ENCODE measurements at places on chromosomes 2 and 18.
A peak's percentile ranks its signal among the peaks of the same experiment; 100 is the strongest.

GRCh38 chr2:138213624-138214023 lies 249.4 kb downstream of the HNMT start:
- no peak for DNase-seq

- no peak for DNase-seq
These were observed 438.3 kb downstream of the SPAG16 start for GRCh38 chr2:213722565-213722964.

DNA sequence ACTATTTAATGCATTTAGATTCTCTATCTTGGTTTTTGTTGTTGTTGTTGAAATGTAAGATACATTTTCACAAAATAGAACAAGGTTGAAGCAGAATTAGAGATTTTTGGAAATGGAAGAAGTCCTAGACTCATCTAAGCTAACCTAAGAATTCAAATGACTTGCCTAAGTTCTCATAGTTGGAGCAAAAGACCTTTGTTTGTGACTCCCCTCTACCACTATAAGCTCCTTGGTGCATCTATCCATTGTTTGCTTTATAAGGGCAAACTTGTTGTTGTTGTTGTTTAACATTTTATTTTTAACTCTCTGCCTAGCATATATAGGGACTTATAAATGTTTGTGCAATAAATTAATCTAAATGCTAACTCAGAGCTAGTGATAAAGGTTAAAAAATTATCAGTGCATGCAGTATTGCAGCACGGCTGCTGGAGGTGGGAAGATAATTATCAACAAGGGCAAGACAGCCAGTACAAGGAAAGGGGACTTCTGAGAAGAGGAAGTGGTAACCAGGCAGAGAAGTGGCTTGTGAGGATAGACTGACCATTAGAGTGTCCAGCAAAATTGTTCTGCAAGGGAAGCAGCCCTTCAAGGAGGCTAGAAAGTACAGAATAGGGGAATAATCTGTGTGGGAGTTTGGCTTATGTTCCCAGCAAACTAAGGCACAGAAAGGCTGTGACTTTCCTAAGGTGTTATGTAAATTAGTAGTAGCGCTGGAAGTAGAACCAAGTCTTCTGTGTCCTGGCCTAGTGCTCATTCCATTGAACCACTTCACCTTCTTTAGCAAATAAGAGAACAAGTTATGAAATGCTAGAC lies 38.1 kb upstream of the ACYP2 start:
- peak; percentile 37 for DNase-seq

GRCh38 chr2:28341208-28341891 lies 51.3 kb upstream of the FOSL2 start:
- no peak for DNase-seq

GRCh38 chr18:62365420-62365819 lies 40.3 kb downstream of the TNFRSF11A start:
- DNase-seq, result peak; percentile 15

GRCh38 chr2:84855731-84856130 lies 25.2 kb downstream of the TRABD2A start:
- no peak for DNase-seq

All from KBM-7 (cell line).